Stimulated activated CD8-positive, alpha-beta memory T cell treated with anti-CD3 and anti-CD28 coated beads, Interleukin-7, amount 100 ng/mL, for 1 hour (primary cell): ENCODE measurements at places on chromosomes 1 and 21.

DNA sequence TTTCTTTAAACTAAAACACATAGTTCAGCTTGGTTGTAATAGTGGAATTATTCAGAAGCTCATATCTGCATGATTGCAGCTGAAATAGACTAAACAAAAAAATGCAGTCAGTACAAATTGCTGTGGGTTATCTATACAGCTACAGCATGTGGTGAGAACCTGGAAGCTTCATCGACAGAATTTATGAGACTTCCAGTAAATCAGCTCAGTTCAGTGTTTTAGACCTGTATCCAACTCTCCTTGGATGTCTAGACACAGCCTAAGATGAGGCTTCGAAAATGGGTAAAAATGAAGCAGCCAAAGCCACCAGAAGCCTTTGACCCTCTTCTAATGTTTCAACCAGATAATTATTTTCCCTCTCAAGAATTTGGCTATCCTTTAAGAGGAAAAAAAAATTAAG lies 127.1 kb upstream of the C1orf105 start:
- no peak for DNase-seq

- no peak for DNase-seq
Measured at GRCh38 chr1:180230416-180230790, 339 bp downstream of the LHX4 start.

GRCh38 chr1:53553734-53554509 lies 94.7 kb downstream of the DMRTB1 start:
- DNase-seq, result no peak

- no peak for DNase-seq
Measured at GRCh38 chr1:199551967-199552565, 475.4 kb upstream of the NR5A2 start.

DNA sequence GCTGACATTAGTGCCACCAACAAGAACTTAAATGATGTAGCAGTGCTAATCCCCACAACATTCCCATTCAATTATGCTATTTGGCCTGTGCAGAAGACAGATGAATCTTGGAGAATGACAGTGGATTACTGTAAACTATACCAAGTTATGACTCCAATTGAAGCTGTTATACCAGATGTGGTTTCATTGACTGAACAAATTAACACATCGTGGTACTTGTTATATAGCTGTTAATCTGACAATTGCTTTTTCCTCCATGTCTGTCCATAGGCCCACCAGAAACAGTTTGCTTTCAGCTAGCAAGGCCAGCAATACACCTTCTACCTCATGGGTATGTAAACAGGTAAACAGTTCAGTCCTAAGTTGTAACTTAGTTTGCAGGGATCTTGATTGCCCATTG lies 101.1 kb downstream of the S1PR1 start:
- no peak for DNase-seq

GRCh38 chr1:27342778-27343638 lies 1.2 kb downstream of the SYTL1 start:
- DNase-seq, result peak; percentile 53

GRCh38 chr1:23288671-23289070 lies 55.4 kb downstream of the HNRNPR start:
- no peak for DNase-seq
